Dermis lymphatic vessel endothelial cell (primary cell): ENCODE measurements at places on chromosomes 6 and 20. TPM values are rescaled to one million over a fixed set of nuclear protein-coding genes. Genes with fewer than 3 reads are reported as not detected.

CABLES2 gene
- 0.43 and 0.65 TPM in 2 replicates for total RNA-seq

TSBP1 gene
- total RNA-seq: not detected in 2 replicates

KCNB1 gene
- total RNA-seq: not detected in 2 replicates

PAK5 gene
- total RNA-seq: not detected in 2 replicates

RFX6 gene
- total RNA-seq: not detected in 2 replicates

HLA-B gene
- 326 and 346 TPM in 2 replicates for total RNA-seq

MICA gene
- total RNA-seq: 18.2 and 51.9 TPM in 2 replicates

MCHR2 gene
- not detected in 2 replicates for total RNA-seq

DNAH8 gene
- under 0.01 TPM in 2 replicates for total RNA-seq

GMNN gene
- total RNA-seq: 11.2 and 11.3 TPM in 2 replicates

POU3F2 gene
- total RNA-seq: not detected in 2 replicates

PFDN4 gene
- total RNA-seq: 60.5 and 109 TPM in 2 replicates

RSPH9 gene
- total RNA-seq: 0.17 and 0.33 TPM in 2 replicates

BEND6 gene
- total RNA-seq: under 0.01 and 0.11 TPM in 2 replicates

ADGB gene
- not detected in 2 replicates for total RNA-seq

ZNF311 gene
- total RNA-seq: under 0.01 and 0.17 TPM in 2 replicates

COL10A1 gene
- not detected in 2 replicates for total RNA-seq

ZSCAN12 gene
- total RNA-seq: 3.7 and 5.1 TPM in 2 replicates

TLDC2 gene
- 0.09 and 0.11 TPM in 2 replicates for total RNA-seq

SULF2 gene
- total RNA-seq: 71.8 and 127 TPM in 2 replicates

AK9 gene
- 4.3 and 6.8 TPM in 2 replicates for total RNA-seq

SIM1 gene
- total RNA-seq: under 0.01 TPM in 1 of 2 replicates, not detected in the other

CRISP2 gene
- not detected in 2 replicates for total RNA-seq

BPIFB1 gene
- not detected in 2 replicates for total RNA-seq

LHFPL5 gene
- not detected in 2 replicates for total RNA-seq

CNR1 gene
- under 0.01 TPM in 1 of 2 replicates, not detected in the other for total RNA-seq

MACROD2 gene
- 0.76 and 0.95 TPM in 2 replicates for total RNA-seq

FAM83C gene
- total RNA-seq: under 0.01 TPM in 1 of 2 replicates, not detected in the other

ULBP1 gene
- total RNA-seq: under 0.01 and 0.11 TPM in 2 replicates

ENPP5 gene
- not detected in 2 replicates for total RNA-seq

CYP39A1 gene
- total RNA-seq: 0.22 and 0.52 TPM in 2 replicates

FAM209B gene
- 0.22 TPM in 1 of 2 replicates, not detected in the other for total RNA-seq

MICB gene
- total RNA-seq: 7.5 and 7.9 TPM in 2 replicates

PRRT1 gene
- under 0.01 TPM in 1 of 2 replicates, not detected in the other for total RNA-seq

ALDH5A1 gene
- total RNA-seq: 0.87 and 2.2 TPM in 2 replicates

RRP36 gene
- total RNA-seq: 73.8 and 80.4 TPM in 2 replicates

GOPC gene
- 34.8 and 45.6 TPM in 2 replicates for total RNA-seq

RTF2 gene
- total RNA-seq: 96.3 and 104 TPM in 2 replicates

C6orf58 gene
- 0.11 TPM in 1 of 2 replicates, not detected in the other for total RNA-seq

RALGAPB gene
- total RNA-seq: 18.3 and 22.1 TPM in 2 replicates

SLC17A9 gene
- total RNA-seq: 1.9 and 3.4 TPM in 2 replicates

BCAS4 gene
- total RNA-seq: 0.52 and 0.54 TPM in 2 replicates

NKX2-2 gene
- not detected in 2 replicates for total RNA-seq

UST gene
- total RNA-seq: 0.09 and 0.65 TPM in 2 replicates

DAAM2 gene
- 0.17 and 0.87 TPM in 2 replicates for total RNA-seq

SYNDIG1 gene
- total RNA-seq: not detected in 2 replicates

MLN gene
- not detected in 2 replicates for total RNA-seq

RAET1L gene
- not detected in 2 replicates for total RNA-seq

FNDC11 gene
- total RNA-seq: 1.2 and 2.1 TPM in 2 replicates

FAM110A gene
- 2.3 and 2.6 TPM in 2 replicates for total RNA-seq

MYLK4 gene
- total RNA-seq: 0.60 and 0.87 TPM in 2 replicates

VNN1 gene
- not detected in 2 replicates for total RNA-seq

LY6G6F gene
- total RNA-seq: not detected in 2 replicates

ADGRF5 gene
- 79.2 and 126 TPM in 2 replicates for total RNA-seq

SDCBP2 gene
- 3.7 and 5.4 TPM in 2 replicates for total RNA-seq
